ENCODE measurements at places on chromosomes 7 and 10. TPM values are rescaled to one million over a fixed set of nuclear protein-coding genes. Genes with fewer than 3 reads are reported as not detected.

DNA sequence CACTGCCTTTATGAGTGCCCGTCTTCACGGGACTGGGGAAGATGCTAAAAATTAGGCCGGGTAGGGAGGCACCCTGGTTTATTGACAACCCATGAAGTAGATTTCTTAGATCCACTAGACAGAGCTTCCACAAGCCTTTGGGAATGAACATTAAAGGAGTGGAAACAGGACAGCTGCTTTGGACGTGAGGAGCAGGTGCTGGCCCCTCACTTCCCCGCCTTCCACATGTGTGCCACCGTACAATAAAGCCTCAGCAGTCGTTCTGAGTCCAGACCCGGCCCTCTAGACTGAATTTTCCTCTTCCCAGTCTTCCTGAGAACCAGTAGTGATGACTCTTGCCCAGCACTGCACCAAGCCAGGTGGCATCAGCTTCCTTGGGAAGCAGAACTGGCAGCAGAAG, 282.4 kb downstream of the CELF2 start:
- DNase-seq = no peak

DNA sequence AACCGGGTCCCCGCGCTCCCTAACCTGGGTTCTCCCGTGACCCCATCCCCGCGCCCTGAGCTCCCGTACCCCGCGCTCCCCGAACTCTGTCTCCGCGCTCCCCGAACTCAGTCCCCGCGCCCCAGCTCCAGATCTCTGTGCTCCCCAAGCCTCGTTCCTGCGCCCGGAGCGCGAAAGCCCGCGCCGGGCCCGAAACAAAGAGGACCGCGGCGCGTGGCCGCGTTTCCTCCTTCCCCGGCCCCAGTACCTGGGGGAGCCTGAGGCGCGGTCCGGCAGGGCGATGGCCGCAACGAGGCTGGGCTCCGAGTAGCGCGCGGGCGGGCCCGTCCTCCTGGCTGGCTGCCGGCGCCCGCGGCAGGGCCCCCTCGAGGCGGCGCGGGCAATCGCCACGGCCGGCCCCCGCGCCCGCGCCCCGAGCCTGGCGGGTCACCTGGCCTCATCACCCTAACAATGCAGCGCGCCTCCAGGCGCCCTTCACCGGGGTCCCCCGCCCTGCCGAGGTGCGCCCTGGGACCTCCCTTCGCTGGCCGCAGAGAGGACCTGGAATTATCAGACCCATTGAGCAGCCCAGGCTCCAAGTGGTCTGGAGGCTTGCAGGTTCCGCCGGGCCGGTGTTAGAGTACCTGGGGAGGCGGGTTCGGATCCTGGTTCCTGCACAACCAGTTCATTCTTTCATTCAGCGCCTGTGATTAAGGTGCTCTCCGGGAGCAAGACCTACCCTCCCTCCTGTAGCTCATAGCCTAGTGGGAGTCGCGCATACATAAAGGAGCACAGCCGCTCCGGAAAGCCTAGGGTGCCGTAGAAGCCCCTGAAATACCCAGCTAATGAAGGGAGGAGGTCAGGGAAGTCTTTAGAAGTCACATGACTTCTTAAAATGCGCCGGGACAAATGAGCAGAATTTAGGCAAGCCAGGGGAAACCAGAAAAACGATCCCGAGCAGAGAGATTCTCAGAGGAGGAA, at the start of gene TNS3:
TNS3 (minus strand) TSS at position 308 of the 960 bp plus-strand sequence. CDS start 142,475 bp downstream, outside the sequence.
- DNase-seq = no peak

Gene BRAT1
- 16.2 TPM for polyA plus RNA-seq

Gene SPDYE9
- 0.16 TPM for polyA plus RNA-seq

Gene ATOH7
- not detected for polyA plus RNA-seq

- DNase-seq = no peak
Observed at GRCh38 chr10:77084431-77085144, 553.0 kb downstream of the KCNMA1 start.

Gene C10orf62
- polyA plus RNA-seq = not detected

DNA sequence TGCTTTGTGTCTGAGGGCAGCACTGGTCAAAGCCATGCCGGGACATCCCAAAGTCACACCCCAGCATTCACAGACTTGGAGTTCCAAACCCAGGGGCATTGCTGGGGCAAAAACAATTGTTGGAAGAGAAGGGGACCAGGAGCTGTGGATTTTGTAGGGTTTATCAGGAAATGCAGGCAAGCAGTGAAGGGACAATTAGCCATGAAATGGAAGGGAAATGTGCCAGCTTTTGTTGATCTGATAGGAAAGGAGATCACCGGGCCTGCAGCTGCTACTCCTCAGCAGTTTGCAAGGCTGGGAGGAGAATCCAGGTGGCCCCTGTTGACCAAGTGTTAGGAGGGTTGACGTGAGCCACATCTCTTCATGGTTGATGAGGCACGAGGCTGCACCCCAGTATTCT, 2.5 kb upstream of the BRI3 start:
- DNase-seq = no peak

DNA sequence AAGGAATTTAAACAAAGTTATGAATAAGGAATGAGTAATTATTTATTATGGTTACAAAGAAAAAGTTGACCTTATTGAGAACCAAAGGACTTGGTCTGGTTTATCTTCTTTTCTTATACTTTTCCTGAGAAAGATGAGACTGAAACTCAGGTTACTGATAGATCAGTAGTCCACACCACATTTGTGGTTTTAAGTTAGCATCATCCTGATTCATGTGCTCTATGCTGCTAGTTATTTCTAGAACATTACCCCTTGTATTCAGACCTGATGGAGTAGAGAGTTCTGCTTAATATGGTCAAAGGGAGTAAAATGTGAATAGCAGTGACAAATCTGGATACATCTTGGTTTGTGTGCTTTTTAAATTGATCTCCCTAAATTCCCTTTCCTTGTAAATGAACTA, 63.8 kb downstream of the FOXP2 start:
- no peak for DNase-seq

DNA sequence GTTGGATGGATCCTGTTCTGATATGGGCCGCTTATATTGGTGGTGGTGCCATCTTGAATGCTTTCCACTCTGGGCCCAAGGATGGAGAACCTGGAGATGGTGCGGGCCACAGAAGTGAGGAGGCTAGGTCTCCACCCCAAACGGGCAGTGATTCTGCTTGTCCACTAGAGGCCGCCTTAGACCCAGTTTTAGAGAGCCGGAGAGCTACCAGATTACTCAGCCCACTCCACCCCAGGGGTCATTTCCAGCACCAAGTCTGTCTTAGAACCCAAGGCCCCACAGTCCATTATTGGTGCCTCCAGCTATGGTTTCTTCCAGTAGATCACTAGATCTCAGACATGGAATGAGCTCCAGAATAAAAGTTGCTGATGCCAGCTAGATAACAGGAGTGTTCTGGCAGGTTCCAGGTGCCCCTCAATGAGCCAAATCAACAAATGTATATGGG, 11.8 kb upstream of the CAMK2G start:
- peak; percentile 86 for DNase-seq

Gene GCK
- polyA plus RNA-seq = 1.7 TPM

GRCh38 chr7:77246026-77246640, 46.5 kb upstream of the FGL2 start:
- DNase-seq = no peak

Gene IDI2
- not detected for polyA plus RNA-seq

DNA sequence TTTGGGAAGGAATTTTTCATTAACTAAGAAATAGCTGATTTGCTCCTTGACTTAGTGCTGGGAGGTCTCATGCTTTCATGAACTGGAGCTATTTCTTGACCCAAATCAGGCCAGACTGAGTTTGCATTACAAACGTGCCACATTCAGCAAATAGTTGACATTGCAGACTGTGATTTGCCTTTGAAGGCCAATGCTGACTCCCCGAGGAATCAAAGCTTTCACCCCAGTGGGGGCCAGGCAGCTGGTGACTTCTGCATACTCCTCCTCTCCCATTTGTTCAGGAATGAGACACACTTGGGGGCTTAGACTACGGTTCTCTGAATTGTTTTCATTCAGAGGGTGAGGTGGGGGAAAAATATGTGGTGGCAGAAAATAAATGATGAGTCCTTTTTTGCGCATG, 111.0 kb upstream of the JAZF1 start:
- DNase-seq = no peak

- no peak for DNase-seq
Observed at GRCh38 chr10:84551437-84552120, 223.2 kb downstream of the CCSER2 start.

Gene CPVL
- 32.0 TPM for polyA plus RNA-seq

GRCh38 chr10:69445041-69445440, 6.2 kb upstream of the TSPAN15 start:
- DNase-seq = no peak

Gene AGAP5
- 6.2 TPM for polyA plus RNA-seq

Gene FAS
- polyA plus RNA-seq = 10.4 TPM

- DNase-seq = no peak
Observed at GRCh38 chr10:126036515-126036914, 140.2 kb downstream of the FANK1 start.

- no peak for DNase-seq
Observed at GRCh38 chr10:71220689-71221540, 8.5 kb downstream of the UNC5B start.

DNA sequence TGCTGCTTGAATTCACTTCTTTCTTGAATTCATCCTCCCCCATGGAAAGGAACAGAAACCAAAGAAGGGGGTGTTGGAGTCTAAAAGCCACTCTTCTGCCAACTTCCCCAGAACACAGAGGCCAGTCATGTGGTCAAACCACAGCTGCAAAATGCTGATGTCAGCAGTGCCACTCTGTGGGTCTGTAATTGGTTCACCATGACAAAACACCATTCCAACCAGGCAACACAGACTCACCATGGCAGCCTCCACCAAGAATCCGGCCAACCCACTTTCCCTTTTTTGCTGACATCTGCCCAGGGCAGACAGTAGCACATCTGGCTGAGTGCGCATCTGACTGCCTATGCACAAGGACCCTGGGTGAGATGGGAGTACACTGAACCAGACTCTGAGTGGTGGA, 16.8 kb downstream of the OSBPL3 start:
- peak; percentile 19 for DNase-seq

GRCh38 chr7:13949445-13949844, 40.0 kb downstream of the ETV1 start:
- no peak for DNase-seq

DNA sequence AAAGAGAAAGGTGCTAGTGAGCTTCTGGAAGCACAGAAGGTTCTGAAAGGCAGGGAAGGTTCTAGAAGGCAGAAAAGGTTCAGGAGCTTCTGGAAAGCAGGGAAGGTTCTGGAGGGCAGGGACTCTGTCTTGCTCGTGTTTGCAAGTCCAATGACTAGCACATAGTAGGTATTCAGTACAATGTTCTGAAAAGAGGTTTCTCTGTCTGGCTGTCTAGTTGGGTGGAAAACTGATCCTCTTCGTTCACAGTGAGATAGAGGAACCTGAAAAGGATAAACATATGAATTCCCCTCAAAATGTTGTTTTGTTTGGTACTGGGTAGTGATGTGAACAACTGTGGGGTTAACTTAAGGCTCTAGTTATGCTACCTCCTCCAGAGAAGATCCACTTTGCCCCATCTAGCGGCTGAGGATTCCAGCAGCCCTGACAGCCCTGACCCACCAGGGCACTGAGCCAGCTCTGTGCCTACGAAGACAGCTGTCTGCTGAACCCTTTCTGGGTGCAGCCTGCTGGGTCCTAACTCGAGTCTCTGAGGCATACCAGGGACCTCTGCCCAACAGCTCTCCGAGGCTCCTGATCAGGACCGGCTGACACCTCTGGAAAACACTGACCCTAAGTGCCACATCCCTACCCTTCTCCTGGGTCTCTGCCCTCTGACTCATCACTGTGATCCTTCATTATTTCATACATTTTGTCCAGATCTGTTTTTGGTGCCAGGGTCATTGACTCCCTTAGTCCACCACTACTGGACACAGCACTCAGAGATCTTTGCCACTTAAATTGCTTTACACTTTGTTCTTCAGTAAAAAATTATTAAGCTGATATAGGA, 15.4 kb downstream of the PTPRN2 start:
- DNase-seq = no peak

DNA sequence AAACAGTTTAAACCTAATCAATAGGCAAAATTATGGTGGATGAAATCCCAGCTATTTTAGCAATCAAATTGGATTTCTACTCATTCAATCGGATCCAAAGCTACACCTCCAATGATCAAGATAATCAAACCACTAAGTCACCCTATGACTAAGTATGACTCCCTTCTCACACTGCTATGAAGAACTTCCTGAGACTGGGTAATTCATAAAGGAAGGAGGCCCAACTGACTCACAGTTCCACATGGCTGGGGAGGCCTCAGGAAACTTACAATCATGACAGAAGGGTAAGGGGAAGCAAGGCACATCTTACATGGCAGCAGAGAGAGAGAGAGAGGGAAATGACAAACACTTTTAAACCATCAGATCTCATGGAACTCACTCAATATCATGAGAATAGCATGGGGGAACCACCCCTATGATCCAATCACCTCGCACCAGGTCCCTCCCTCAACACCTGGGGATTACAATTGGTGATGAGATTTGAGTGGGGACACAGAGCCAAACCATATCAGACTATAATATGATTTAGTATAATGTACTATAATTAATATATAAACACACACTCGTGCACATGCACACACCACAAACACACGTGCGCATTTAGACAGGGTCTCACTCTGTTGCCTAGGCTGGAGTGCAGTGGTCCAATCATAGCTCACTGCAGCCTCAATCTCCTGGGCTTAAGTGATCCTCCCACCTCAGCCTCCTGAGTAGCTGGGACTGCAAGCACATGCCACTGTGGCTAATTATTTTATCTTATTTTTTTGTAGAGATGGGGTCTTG, 213.6 kb upstream of the FOXK1 start:
- no peak for DNase-seq

GRCh38 chr7:26599982-26600381, 264.4 kb downstream of the SKAP2 start:
- DNase-seq = no peak

Gene RET
- polyA plus RNA-seq = 1.7 TPM

- DNase-seq = no peak
Observed at GRCh38 chr7:135349746-135350145, 116.1 kb downstream of the STRA8 start.

DNA sequence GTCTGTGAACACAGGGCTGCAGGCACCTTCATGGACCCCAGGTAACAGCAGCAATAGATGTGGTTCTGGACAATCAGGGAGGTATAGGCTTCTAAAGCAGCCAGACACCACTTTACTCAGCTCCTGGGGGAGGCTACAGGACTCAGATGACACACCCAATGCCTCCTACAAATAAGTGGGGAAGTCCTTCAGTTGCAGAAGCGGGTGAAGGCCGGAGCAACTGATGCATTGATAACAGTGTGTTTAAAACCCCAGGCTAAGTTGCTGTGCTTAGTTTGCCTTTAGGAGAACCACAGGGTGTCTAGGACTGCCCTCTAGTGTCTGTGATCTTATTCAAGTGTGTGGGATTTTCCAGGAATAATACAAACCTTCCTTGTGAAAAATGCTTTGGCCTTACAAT, 5.9 kb upstream of the ITGA8 start:
- DNase-seq = no peak

GRCh38 chr7:107069457-107069856, 25.0 kb downstream of the PRKAR2B start:
- DNase-seq = no peak

- no peak for DNase-seq
Observed at GRCh38 chr10:20625868-20626267, 271.2 kb downstream of the NEBL start.

Gene CACNA2D1
- 140 TPM for polyA plus RNA-seq

- no peak for DNase-seq
Observed at GRCh38 chr10:6774406-6774805, 194.3 kb upstream of the PRKCQ start.
